ENCODE measurements at places on chromosomes 1 and 21.

- DNase-seq = no peak
Measured at GRCh38 chr1:68651115-68651514, 154.2 kb upstream of the DEPDC1 start.

DNA sequence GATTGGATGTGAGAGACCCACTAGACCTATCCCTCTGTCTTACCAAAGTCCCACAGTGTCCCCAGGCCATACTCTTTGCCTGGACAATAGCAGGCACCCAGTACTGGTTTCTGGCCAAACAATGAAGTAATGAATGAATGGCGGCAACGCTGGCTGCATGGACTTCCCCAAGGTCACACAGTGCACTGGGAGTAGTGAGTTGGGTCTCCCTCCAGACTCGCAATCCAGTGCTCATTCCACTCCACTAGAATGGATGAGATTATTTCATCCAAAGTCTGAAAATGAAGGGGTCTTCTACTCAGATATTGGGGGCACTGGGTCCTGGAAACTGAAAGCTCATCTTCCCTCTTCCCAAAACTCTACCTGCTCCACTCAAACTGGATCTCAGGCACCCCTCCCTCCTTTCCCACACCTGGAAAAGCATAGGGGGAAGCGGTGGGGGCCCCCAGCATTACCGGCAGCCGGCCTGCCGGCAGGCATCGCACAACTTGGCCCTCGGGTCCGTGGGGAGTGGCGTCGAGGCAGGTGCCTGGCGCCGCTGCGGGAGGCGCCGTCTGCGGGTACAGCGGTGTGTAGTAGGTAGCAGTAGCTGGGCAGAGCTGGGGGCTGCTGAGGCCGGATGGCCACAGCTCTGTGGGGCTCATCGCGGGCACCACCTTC lies 816 bp downstream of the E2F2 start:
- no peak for DNase-seq

DNA sequence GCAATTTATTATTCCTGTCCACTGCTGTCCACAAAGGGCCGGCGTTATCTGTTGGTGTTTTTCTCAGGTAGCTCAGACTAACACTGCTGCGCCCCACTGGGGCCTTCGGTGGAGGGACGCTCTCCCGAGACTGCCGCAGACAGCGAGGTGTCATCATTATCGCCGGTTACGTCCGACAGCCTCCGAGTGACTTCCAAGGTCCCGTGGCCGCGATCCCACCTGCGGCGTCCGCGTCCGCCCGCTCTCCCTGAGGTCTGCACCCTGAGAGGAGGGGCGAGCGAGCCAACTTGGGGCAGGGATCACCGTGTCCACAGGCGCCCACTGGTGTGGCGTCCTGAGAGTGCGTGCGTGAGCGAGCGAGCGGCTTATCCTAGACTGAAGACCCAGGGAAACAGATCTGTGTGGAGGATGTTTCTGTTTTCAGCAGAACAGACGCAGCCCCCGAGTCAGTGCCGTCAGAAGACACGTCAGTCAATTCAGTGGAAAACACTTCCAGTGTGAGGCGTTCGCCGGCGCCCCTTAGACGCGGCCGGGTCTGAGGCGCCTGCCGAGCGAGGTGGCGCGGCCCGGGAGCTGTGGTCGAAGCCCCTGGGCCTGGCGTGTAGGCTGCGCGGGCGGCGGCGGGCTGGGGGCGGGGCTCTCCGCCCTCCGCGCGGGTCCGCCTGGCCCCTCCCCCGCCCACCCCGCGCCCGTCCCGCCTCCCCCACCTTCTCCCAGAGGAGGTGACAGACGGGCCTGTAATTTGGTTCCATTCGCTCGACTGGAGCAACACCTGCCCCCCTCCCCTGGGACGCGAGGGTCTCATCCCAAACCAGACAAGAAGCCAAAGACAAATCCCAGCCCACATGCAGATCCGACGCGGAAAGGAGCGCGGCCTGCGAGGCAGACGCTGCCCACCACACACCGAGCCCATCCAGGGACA lies 12.6 kb downstream of the NHLH2 start:
- DNase-seq = no peak

DNA sequence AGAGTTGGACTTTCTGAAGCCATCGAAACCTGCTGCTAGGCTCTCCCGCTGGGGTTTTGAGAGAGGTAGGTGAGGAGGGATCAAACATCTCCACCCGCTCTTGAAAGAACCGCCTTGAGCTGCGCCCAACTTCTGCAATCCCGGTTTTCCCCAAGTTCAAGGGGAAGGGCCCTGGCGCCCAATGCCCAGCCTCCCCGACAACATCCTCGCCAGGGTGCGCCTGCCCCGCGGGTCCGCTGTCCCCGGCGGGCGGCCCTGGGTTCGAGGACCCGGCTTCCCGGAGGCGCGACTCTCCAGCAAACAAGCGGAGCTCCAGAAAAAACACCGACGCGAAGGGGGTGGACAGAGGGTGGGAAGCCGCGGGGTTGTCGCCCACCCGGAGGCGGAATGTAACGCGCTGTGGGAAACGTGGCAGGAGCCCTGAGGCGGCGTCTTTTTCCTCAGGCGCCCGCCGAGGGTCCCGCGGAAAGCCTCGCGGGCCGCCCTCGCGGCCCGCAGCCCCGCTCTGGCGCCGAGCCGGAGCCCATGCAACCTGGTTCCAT lies 607 bp downstream of the BTG3 start:
- no peak for DNase-seq

GRCh38 chr1:160243767-160244166 lies 18.6 kb downstream of the DCAF8 start:
- no peak for DNase-seq

- DNase-seq = no peak
Measured at GRCh38 chr21:40947713-40948112, 100.8 kb upstream of the DSCAM start.

DNA sequence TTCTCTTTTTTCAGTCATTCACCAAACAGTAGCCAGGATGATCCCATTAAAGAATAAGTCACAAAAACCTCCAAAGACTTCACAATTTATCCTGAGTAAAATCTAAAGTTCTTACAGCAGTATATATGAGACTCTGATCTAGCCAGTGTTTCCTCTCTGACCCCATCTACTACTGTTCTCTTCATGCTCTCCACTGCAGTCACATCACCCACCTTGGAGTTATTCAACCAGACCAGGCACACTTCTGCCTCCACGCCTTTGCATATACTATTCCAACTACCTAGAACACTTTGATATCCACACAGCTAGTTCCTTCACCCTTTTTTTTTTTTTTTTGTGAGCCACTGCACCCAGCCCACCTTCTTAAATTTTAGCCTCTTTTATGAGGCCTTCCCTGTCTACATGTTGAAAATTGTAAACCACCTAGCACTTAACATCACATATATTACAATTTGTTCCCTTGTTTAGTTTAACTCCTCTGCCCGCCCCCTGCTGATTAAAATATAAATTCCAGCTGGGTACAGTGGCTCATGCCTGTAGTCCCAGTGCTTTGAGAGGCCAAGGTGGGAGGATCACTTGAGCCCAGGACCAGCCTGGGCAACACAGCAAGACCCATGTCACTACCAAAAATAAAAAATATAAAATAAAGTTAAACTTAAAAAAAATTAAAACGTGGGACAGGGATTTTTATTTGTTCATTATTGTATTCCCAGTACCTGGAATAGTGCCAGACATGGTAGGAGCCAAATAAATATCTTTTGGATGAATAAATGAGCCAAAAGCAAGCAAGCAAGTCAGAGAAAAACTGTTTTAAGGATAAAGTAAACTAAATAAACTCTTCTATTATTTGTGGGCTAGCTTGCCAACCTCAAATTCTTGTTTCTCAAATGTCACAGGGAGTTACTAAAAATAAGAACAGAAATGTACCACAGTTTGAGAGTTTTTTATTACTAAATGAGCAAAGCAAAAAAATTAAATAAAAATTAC lies 35.2 kb upstream of the MUTYH start:
- DNase-seq = no peak

DNA sequence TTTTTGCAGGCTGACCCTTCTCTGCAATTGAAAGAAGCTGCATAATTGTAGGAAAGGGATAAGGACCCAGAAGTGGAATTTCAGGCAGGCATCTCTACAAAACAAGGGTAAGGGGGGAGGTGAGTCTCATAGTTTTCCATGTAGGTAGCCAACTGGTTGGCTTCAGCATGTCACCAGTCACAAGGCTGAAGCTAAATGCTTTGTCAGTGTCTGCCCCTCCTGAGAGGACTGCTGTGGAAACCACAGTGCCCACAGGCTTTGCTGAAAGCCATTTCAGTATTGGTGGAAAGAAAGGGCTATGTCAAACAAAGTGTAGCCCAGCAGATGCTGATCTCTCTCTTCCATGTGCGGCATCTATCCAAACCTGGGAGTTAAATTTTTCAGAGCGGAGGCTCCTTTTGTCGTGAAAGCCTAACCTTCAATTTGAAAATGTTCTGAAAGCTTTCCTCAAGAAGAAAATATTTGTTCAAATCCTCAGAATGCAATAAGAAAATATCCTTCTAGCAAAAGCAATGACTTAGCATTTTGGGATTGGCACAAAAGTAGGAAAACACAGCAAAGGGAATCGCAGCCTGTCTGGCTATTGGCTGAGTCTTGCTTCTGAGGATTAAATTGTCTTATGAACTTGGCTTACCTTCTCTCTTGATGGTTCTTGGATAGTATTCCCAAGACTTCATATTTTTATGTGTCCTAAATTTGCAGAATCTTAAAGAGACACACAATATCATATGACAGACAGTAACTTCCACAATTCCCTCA lies 591.7 kb downstream of the PLPP3 start:
- DNase-seq = no peak

DNA sequence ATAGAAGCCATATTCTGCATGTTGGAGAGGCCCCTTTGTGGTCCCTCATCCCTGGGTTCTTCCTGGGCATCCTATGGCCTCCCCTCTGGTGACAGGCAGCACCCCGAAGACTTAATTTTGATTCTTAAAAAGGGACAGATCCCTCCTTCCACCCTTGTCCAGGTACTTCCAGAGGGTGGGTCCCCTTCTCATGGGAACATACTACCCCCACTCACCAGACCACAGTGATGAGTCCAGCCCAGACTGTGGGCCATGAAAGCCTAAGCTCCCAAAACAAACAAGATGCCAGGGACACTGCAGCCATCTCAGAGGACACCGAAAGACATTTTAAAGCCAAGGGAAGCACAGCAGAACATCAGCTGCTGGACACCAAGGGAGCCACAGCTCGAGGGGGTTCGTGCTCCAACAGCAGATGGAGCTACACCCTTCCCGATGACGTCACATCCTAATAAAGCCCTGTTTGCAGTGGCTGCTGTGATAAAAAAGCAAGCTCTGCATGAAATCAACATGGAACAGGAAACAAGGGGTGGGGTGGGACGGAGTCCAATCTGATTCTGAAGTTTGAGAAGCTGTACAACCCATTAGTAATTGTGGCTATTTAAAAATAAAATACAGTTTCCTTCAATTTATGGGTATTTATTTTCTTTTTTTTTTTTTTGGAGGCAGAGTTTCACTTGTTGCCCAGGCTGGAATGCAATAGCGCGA lies 32.4 kb downstream of the GNB1 start:
- no peak for DNase-seq

GRCh38 chr1:66247415-66248208 lies 286.3 kb upstream of the SGIP1 start:
- DNase-seq = peak; percentile 30

DNA sequence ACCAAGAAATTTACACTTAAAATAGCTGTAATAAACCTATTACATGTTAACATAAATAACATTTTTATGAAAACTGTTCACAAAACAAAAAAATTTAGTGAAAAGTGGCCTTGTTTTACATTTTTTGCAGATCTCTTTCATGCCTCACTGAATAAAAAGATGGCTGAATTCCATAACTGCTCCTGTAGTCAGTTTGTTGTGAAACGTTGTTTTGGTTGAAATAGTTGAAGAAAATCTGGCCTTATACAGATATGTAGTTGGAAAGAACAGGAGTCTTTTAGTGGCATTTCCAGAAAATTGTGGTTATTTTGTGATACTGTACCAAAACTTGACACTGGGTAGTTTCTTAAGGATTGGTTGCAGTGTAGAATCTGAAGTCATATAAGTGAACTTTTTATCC lies 18.1 kb downstream of the ITSN1 start:
- DNase-seq = no peak

DNA sequence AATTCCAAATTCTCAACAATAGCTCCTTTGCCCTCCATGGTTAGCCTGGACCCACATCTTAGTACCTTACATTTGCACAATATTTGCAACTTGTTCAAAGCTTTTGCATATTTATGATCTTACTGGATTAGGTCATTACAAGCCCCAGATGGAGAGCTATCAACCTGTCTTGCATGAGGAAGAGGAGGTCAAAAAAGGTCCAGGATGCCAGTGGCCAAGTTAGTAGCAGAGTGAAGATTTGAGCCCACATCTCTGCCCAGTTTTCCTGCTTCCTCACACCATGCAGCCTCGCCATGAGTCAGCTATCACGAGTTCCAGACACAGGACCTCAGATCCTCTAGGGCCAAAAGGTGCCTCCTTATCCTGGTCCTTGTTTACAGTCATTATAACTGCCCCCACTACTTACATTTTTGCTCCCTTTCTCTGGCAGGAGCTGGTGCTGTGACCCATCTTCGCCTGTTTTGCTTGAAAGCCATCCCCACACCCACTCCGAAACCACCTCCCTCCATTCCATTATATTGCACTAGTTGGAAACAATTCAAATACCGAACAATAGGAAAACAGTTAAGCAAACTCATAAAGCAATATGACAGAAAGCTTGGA lies 5.0 kb upstream of the AHCYL1 start:
- DNase-seq = no peak

DNA sequence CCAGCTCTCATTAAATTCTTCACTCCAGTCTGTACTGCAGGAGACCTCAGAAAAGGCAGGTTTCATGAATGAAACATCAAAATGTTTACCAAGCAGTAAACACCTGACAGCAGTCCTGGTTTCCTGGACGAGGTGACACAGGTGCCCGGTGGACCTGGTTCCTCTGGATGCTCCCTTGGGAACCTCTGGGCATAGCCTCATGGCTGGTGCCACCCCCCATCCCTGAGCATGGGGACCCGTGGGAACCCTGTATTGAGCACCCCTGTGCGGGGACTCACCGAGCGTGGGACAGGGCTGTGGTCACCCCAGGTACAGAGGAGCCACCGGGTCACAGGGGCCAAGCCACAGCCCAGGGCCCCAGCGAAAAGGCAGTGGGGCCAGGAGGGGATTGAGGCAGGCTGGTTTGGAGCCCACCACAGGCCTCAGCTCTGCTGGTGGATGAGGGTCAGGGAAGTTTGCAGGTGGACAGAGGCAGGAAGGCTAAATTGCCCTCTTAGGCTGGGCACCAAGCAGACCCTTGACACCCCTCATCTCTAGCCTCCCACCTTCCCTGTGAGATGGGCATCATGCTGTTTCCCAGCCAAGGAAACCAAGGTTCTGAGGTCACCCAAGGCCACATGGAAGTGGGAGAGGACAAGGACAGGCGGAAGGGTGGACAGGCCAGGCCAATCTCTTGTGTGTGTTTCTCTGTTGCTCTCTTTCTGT lies 158.4 kb downstream of the PTPRU start:
- no peak for DNase-seq

GRCh38 chr1:39622427-39622826 lies 17.0 kb downstream of the HEYL start:
- DNase-seq = no peak

GRCh38 chr1:85153149-85153891 lies 47.5 kb downstream of the SYDE2 start:
- DNase-seq = no peak

Data from activated CD4-positive, alpha-beta T cell treated with anti-CD3 and anti-CD28 coated beads, Interleukin-2, amount 50 U/mL, for 24 hours (primary cell).